CD8-positive, alpha-beta memory T cell (primary cell): ENCODE measurements at places on chromosomes 13 and 19.

DNA sequence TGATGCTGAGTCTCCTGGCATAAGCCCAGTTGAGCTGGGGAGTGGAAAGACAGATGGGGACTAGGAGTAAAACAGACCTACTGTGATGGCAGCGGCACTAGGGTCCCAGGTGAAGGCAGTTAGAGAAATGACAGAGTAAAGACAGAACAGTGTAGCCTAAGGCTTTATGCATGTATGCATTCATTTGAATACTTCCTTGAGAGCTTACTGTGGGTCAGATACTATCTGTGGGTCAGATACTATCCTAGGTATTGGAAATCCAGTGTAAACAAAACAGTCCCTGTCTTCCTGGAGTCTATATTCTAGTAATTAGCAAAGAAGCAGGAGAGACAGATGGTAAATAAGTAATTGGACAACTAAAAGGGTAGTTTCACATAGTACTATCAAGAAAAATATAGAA lies 73.7 kb upstream of the LRCH1 start:
- no peak for DNase-seq

DNA sequence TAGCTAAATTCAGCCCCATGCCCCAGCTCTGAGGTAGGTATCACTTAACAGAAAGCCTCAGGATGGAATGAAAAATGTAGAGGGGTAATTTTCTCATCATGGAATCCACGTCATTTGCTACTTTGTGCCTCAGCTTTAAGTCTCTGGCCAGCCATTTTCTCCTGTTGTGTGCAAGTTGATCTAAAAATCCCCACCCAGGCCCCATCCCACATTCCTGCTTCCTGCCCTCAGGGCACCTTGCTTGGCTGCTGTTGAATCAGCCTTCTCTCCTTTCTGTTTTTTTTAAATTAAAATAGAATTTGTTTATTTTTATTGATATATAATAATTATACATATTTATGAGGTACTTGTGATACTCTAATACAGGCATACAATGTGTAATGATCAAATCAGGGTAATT lies 179.9 kb upstream of the TSHZ3 start:
- no peak for DNase-seq

DNA sequence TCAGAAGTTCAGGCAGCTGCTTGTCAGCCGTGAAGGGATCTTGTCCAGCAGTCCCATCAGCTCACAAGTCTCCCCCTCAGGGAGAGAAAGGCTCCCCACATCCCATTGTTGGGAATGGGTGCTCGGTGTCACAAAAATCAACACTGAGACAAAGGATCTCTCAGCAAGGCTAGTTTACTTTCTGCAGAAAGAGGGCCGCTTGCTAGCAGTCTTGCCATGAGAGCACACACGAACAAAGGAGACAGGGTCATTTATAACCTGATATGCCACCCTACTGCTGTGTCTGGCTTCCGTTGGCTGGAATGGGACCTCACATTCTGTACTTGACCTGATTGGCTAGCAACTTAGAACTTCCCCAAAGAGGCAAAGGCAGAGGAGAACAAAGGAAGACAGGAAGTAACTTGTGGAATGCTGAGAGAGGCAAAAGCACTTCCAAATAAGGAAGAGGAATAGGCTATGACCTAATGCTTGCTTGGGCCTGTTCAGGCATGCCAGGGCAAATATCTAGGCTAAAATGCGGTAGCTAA lies 8.7 kb upstream of the IGFL3 start:
- DNase-seq = no peak

DNA sequence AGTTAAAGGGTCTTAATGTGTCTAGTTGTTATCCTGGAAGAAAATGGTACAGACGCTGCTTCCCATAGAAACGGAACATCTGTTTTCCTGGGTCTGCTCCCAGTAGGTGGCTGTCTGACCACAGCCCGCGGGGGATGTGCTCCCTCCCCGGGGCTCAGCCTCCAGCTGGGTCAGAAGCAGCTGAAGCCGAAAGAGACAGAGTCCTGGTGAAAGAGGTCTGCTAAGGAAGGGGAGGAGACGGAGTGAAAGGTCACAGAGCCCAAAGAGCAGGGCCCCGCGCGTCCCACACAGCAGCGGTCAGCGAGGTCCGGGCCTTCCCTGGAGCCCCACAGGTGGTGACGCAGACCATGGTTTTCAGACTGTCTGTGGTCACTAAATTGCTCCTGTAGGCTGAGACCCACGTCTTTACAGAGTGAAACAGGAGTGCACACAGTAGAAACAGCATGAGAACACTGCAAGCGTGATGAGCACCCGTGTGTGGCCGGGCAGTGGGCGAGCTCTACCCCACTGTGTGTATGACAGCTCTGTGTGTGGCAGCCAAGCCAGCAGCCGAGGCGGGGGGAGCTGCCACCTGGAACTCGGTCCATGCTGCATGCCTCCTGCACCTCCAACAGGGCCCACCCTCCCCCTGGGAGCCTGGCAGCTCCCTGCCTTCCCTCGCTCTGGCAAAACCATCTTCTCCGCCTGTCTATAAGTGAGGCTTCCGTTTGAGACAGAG lies 52.0 kb upstream of the C13orf46 start:
- DNase-seq = no peak

DNA sequence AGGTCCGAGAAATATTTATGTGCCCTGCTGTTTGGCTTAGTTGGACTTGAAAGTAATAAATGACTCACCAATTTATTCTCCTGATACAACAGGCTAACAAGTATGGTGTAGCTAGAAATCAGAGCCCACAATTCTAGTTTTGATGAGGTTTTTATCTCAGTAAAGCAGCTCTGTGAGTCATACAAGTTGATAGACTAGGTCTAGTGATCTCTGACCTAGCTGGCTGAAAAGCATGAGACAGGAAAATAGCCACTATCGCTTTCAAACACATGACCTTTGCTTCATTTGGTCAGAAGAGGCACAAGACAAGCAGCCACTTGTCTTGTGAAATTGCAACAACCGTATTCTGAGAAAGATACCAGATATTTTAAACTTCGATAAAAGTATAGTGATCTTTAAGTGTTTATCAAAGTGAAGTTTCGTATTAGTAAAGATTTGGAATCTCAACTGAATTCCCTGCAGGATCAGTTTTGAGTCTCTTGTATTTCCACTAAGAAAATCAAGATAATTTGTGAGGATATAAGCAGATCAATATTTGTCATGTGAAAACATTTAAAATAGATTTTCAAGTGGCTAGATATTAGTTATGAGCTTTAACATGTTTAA lies 126.7 kb downstream of the MAB21L1 start:
- no peak for DNase-seq

DNA sequence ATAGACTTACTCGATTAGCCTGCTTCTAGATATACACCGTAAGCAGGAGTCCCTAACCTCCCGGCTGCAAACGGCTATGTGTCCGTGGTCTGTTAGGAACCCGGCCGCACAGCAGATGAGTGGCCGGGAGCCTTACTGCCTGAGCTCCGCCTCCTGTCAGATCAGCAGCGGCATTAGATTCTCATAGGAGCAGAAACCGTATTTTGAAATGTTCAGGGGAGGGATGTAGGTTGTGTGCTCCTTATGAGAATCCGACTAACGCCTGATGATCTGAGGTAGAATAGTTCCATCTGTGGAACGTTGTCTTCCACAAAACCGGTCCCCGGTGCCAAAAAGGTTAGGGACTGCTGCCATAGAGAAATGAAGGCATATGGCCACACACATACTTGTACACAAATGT lies 1491.9 kb downstream of the SLITRK5 start:
- DNase-seq = no peak

GRCh38 chr19:41799444-41800000 lies 3.1 kb downstream of the CEACAM3 start:
- DNase-seq = no peak

DNA sequence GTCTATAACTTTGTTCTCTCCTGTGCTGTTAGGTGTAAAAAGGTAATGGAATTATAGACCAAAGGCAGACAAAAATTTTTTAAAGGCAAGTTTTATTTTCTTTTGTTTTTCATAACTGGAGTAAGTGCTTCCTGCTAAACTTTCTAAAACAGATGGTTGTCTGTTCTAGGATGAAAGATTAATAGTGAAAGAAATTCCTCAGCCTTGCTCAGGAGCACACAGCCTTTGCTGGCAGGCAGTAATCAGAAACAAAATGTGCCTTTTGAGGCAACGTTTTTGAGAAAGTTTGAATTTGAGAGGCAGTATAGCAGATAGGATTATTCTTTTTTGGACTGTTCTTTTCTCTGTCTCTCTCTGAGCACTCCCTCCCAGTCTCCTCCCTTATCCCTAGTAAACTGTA lies 2749.5 kb downstream of the PCDH9 start:
- no peak for DNase-seq

- DNase-seq = no peak
These were observed 502.5 kb downstream of the PCDH17 start for GRCh38 chr13:58134012-58134411.

DNA sequence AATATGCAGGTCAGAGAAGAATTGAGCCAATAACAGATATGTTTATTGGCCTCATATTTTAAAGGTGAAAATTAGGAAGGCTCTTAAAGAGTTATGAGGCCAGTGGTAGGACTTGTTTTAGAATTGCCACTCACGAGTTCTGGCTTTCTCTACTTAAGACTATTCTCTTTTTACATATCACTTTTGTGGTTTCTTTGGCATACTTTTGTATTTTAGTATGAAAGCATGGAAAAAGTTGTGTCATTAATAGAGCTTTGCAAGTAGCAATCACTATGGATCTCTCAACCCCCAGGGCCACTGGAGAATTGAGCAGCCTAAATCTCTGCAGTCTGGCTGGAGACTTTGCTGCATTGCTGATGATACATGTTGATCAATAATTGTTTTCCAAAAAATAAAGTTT lies 64.6 kb upstream of the SOX21 start:
- DNase-seq = no peak
